Left lung (tissue), 14 donors: ENCODE measurements at places on chromosomes 3 and 15. TPM values are rescaled to one million over a fixed set of nuclear protein-coding genes. Genes with fewer than 3 reads are reported as not detected.

DNA sequence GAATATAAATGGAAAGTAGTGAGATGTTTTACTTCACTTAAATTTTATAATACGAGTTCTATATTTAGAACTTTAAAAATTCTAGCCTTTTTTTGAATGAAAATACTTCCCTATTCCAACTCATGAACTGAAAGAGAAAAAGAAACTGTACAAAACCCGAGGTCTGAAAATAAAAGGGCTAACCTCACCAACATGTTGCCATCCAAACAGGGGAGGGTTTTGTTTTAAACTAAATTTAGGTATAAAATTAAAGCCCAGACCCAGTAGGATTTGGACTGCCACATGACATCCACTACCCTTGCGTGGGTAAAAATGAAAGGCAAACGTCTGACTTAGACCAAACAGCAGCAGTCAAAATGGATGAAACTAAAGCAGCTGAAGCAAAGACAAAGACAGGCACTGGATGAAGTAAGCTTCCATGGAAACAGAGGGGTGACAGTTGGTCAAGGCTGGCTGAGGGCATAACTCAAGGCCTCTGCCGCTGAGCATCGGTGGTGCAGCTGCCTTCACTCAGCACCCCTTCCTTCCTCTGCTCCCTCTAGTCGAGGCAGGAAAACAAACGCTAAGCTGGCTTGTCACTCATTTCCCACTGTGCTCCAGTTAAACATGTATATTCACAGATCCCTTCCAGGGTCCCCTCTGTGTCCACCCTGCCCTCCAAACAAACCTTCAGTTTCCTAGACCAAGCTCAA, 58.1 kb downstream of the TM4SF4 start:
- no peaks in the 10 kb centered on the region for H3K27me3 ChIP-seq
- peaks cover 32% of the 10 kb centered on the region for H3K4me1 ChIP-seq
- H3K4me3 ChIP-seq = no peak overlapping the region
- no peak overlapping the region for H3K27ac ChIP-seq

DNA sequence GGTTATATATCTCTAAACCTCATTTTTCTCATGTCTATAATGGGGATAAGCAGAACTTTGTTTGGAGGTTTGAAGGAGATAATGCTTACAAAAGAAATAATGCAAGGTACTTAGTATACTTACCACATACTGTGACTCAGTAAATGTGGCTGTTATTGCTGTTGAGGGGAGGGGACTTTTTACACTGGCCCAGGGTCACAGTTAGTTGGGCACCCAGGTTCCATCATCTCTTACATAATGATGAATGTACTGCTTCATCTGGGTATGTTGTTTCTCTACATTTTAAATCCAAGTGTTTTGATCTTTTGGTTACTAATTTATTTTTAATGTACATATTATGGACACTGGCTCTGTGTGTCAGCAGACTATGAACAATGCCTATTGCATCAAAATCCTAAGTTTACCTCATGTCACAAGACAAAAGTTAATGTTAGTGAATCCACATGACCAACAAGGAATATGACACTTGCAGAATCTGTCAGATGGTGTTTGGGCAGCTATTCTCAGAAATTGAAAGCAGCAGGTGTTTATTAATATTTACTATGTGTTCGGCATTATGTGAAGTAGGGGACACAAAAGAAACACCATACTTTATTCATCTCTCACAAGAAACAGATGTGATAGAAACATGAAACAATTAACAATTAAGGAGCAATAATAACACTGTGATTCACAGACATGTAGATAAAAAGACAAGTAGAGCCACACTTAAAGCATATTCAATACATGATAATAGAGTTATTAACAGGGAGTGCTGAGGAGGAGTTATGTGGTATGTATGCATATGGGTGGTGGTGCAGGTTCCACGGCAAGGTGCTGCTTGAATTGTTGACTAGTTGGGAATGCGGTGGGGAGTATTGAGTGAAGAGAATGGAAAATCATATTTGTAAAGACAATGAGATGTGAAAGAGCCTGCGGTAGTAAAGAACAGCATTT, 109.7 kb downstream of the GALK2 start:
- no peak overlapping the region for H3K4me3 ChIP-seq
- H3K4me1 ChIP-seq = no peaks in the 10 kb centered on the region
- H3K36me3 ChIP-seq = peaks cover 25% of the 10 kb centered on the region
- H3K27me3 ChIP-seq = no peaks in the 10 kb centered on the region

GRCh38 chr15:25245801-25246622, 192.8 kb downstream of the UBE3A start:
- H3K36me3 ChIP-seq = no peaks in the 10 kb centered on the region
- DNase-seq = no peak
- H3K4me1 ChIP-seq = no peaks in the 10 kb centered on the region
- H3K4me3 ChIP-seq = no peak overlapping the region

- H3K36me3 ChIP-seq = no peaks in the 10 kb centered on the region
- H3K4me1 ChIP-seq = peaks cover 5% of the 10 kb centered on the region
- no peaks in the 10 kb centered on the region for H3K27me3 ChIP-seq
- no peak for DNase-seq
Observed at GRCh38 chr3:101992863-101993262, 143.5 kb downstream of the NFKBIZ start.

- H3K4me1 ChIP-seq = no peaks in the 10 kb centered on the region
- no peak overlapping the region for H3K4me3 ChIP-seq
- no peak overlapping the region for H3K27ac ChIP-seq
Observed at GRCh38 chr15:91679447-91679846, 174.1 kb upstream of the SLCO3A1 start.

- no peak overlapping the region for H3K4me3 ChIP-seq
- H3K27me3 ChIP-seq = no peaks in the 10 kb centered on the region
- H3K27ac ChIP-seq = no peak overlapping the region
- no peak for DNase-seq
- H3K4me1 ChIP-seq = peaks cover 6% of the 10 kb centered on the region
Observed at GRCh38 chr3:136070953-136071949, 105.7 kb downstream of the PPP2R3A start.

DNA sequence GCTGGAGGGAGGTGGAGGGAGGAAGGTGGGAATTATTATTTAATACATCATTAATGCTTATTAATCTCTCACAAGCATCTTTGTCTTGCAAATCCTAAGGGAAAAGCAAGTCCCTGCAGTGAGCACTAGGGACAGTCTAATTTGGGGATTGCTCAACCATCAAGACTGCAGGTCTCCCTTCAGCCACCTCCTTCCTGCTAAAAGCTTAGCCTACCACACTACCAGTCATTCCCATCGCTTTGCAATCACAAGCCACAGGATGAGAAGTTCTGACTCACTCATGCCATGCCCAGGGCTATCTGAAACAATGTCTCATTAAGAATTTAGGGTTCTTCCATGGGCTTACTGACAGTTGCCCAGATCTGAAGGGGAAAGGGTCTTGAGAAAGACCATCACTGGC, 51.0 kb upstream of the EIF1B start:
- H3K4me1 ChIP-seq = no peaks in the 10 kb centered on the region
- H3K27ac ChIP-seq = no peak overlapping the region
- no peaks in the 10 kb centered on the region for H3K27me3 ChIP-seq
- H3K4me3 ChIP-seq = no peak overlapping the region

GRCh38 chr15:57130956-57131355, 212.5 kb downstream of the TCF12 start:
- peaks cover 13% of the 10 kb centered on the region for H3K4me1 ChIP-seq
- H3K27me3 ChIP-seq = no peaks in the 10 kb centered on the region
- no peak overlapping the region for H3K4me3 ChIP-seq

DNA sequence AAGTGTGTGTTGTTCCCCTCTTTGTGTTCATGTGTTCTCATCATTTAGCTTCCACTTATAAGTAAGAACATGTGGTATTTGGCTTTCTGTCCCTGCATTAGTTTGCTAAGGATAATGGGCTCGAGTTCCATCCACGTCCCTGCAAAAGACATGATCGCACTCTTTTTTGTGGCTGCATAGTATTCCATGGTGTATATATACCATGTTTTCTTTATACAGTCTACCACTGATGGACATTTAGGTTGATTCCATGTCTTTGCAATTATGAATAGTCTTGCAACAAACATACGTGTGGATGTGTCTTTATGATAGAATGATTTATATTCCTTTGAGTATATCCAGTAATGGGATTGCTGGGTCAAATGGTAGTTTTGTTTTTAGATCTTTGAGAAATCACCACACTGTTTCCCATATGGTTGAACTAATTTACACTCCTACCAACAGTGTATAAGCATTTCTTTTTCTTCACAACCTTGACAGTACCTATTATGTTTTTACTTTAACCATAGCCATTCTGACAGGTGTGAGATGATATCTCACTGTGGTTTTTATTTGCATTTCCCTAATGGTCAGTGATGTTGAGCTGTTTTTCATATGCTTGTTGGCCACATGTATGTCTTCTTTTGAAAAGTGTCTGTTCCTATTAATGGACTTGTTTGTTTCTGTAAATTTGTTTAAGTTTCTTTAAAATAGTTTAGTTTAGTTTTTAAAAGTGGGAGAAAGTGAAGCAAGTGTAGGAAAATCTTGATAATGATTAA, 21.9 kb upstream of the SLC30A4 start:
- H3K36me3 ChIP-seq = no peaks in the 10 kb centered on the region
- H3K27me3 ChIP-seq = no peaks in the 10 kb centered on the region
- H3K27ac ChIP-seq = no peak overlapping the region
- no peak overlapping the region for H3K4me3 ChIP-seq

- DNase-seq = no peak
- no peaks in the 10 kb centered on the region for H3K4me1 ChIP-seq
- no peak overlapping the region for H3K27ac ChIP-seq
- H3K27me3 ChIP-seq = no peaks in the 10 kb centered on the region
- no peak overlapping the region for H3K4me3 ChIP-seq
Observed at GRCh38 chr3:23791678-23792077, 14.1 kb upstream of the UBE2E1 start.

Gene NR1I2
- 0.26 TPM for total RNA-seq

Gene FOXB1
- not detected for total RNA-seq

Gene TCF12
- total RNA-seq = 116 TPM

Gene SCG3
- total RNA-seq = 0.12 TPM

Gene EOGT
- 27.9 TPM for total RNA-seq
